ENCODE measurements at places on chromosomes 6 and 20.

- DNase-seq: no peak
Measured at GRCh38 chr6:15626878-15627674, 35.8 kb downstream of the DTNBP1 start.

GRCh38 chr20:61718361-61719005 lies 347.2 kb downstream of the TAF4 start:
- DNase-seq: no peak

- DNase-seq: no peak
Measured at GRCh38 chr20:40781327-40782042, 92.4 kb upstream of the MAFB start.

DNA sequence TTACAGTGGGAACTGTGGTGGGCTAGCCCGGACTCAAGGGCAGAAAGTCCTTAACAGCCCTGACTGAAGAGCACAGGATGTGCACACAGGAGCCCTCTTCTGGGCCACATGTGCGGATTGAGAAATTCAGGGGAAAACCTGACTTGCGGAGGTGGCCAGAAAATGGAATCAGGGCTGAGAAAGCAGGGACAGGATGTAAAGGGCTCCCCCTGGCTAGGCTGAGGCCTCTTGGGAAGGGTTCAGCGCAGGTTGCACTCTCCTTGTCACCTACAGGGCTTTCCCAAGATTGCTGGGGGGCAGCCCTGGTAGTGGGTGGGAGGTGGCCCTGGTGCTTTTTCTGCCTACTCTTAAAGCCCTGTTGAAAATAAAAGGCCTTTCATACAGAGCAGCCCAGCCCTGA lies 251.2 kb downstream of the SLC24A3 start:
- no peak for DNase-seq

DNA sequence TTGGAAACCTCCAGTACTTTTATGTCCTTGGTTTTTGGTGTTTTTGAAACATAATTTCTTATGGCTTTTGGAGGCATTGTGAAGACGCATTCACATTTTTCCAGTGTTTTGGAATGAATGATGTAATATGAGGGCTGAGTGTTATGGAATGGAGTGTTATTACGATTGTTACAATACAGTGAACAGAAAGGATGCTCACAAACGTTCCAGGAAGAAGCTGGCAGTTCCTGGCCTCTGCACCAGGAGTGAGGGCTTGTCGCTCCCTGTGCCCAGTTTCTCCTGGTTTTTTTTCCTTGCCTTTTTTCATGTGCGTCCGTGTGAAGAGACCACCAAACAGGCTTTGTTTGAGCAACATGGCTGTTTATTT lies 20.3 kb downstream of the GMPR start:
- no peak for DNase-seq

DNA sequence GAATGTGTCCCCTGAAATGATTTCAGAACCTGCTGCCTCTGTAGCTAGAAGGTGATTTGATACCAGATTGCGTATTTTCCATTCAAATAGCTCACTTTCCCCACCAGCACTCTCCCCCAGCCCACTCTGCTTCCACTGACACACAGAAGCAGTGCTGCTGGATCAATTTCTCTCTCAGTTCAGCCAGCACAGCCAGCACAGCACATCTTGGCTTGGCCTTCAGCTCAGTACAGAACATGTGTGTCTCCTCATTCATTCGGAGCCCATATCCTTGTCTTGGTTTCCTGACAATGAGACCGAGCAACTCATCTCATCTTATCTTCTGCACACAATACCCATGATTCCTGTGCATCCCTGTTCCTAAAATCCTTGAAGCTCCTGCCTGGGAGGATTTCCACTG lies 33.8 kb upstream of the CD83 start:
- no peak for DNase-seq

- DNase-seq: peak; percentile 5
Measured at GRCh38 chr6:70310063-70310694, 7.3 kb upstream of the COL9A1 start.

- DNase-seq: no peak
Measured at GRCh38 chr20:50304923-50305635, 114.4 kb downstream of the CEBPB start.

- no peak for DNase-seq
Measured at GRCh38 chr6:13177664-13178063, 150.7 kb downstream of the TBC1D7 start.

DNA sequence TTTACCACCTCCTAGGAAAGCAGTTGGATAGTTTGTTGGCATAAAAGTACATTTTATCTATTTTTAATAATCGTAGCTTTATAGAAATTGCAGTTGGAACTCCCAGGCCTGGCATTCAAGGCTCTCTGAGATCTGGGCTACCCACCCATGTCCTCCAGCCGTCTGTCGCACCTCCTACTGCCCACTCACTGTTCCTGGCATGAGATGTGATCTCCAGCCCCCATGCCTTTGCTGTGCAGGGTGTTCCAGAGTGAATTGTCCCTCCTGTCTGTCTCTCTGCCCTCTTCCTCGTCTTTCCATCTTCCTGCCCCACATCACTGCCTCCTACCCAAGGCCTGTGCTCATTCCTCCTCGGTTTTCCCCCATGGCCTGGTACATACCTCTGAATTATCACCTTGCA lies 50.7 kb downstream of the PTPN1 start:
- no peak for DNase-seq

- no peak for DNase-seq
Measured at GRCh38 chr6:15249371-15250019, 3.6 kb downstream of the JARID2 start.

DNA sequence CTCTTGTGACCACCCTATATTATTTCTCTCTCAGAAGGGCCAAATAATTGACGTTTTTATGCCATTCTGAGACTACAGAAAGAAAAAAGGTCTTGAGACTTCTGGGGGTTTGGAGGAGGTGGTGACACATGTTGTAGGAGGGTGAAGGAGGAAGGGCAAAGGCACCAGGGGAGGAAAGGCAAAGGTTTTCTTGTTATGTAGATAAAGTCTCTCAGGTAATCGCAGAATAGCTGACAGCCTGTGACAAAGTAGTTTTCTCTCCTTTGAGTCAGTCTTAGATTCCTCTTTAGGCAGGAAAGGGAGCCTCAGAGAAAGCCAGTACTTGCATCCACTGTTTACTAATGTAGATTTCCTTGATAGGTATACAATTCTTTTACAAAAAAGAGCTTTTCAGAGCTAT lies 23.6 kb downstream of the OR2B2 start:
- no peak for DNase-seq

DNA sequence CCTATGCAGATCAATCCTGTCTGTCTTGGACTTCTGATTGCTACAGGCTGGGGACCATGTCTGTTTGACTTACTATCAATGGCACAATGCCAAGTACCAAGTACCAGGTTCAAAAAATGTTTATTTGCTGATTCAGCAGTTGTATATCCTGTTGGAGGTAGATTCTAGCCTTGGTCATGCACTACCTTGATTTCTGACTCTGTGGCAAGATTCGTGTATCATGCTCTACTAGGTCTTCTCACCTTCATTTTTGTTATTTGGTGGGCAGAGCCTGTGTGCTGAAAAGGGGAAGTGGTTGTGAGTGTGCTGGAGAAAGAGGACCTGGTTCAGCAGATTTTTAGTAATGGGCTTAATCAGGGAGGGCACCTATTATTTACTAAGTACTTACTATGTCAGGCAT lies 192.4 kb upstream of the MYLIP start:
- DNase-seq: peak; percentile 49

DNA sequence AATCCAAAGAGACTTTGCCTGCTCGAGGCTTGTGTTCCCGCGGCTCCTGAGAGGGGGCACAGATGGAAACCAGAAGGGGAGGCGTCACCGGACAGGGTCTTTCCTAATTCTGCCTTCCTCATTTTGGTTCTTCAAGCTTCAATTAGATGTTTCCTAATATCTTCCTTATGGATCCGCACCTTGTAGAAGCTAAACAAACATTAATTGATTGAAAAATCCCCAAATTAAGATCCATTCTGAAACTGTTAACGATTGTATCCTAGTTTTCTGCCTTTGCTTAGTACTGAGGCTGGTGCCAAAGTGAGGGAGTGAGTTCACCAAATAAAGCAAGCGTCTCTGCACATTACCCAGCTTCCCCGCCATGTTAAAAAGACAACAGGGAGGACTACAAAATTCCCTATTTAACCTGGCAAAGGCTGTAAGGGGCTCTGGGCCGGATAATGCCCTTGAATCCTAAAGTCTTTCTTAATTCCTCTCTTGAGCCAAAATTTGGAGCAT lies 123.2 kb downstream of the GPX5 start:
- no peak for DNase-seq

- no peak for DNase-seq
Measured at GRCh38 chr6:56804996-56805395, 149.9 kb upstream of the BEND6 start.

DNA sequence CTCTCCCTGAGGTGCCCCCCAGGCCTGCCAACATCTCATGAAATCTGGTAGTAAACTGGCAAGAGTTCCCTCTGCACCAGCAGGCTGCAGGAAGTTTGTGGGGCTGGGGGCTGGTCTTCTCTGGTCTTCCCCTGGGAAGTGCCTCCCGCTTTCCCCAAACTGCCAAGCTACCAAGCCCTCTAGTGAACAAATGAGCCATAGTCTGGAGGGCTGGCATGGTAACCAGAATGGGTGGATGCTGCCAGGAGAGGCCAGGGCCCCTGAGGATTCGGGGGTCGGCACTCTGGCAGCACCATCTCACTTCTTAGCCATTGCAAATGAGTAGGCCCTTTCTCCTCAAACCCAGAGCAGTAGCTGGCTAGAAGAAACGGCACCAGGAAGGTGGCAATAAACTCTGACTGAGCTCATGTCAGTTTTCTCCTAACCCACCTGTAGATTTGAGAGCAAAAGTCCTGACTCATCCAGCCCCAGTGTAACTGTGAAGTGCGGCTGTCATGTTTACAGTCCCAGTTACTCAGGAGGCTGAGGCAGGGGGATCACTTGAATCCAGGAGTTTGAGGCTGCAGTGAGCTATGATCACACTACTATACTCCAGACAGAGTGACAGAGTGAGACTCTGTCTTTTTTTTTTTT lies 35.9 kb downstream of the ZC3H12D start:
- no peak for DNase-seq

DNA sequence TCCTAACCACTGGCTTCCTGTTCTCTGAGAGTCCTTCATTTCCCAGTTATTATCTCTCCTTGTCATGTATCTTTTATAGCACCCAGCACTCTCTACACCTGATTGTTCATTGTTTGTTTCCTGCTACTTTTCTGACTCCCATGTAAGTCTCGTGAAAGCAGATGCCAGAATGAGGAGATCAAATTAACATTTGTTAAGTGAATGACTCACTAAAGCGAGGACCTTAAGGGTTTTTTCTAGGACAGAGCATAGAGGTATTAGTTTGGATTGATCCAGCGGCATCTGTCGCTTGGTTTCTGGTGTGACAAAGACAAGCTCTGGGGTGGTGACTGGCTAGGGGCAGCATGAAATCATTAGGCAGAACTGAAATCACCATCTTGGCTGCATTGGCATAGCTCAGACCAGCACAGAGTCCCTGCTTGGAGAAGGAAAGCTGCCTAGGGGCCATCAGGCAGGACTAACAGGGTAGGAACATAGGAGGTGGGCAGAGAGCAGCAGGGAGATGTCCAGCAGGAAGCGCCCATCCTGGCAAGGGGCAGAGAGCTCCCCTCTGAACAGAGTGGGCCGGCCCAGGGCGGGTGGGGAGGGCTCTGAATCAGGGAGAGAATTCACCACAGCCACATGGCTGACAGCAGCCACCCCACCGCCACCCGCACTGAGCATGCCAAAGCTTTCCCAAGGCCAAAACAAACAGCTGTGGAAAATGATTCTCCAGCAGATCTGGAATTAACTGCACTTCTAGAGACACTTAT lies 97.1 kb upstream of the CEP85L start:
- peak; percentile 74 for DNase-seq

GRCh38 chr20:50220093-50220893 lies 29.7 kb downstream of the CEBPB start:
- DNase-seq: no peak

GRCh38 chr6:115999235-115999634 lies 61.5 kb downstream of the FRK start:
- DNase-seq: no peak

GRCh38 chr20:25054096-25054820 lies 3.7 kb downstream of the ACSS1 start:
- DNase-seq: no peak

DNA sequence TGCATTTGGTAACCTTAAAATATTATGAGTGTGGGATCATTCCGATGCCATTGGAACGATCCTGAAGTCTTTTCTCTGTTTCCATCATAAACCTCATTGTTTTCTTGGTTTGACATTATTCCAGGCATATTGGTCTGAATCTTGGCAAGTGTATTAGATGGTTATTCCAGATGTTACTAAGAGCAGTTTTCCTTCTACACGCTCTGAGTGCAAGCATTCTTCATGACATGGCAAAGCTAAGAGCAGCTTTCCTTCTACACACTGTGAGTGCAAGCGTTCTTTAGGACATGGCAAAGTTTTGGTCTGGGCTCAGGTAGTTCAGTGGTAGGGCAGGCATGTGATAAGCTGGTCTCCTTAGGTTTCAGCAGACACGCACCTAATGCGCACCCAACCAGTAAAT lies 53.0 kb downstream of the SMOC2 start:
- no peak for DNase-seq

DNA sequence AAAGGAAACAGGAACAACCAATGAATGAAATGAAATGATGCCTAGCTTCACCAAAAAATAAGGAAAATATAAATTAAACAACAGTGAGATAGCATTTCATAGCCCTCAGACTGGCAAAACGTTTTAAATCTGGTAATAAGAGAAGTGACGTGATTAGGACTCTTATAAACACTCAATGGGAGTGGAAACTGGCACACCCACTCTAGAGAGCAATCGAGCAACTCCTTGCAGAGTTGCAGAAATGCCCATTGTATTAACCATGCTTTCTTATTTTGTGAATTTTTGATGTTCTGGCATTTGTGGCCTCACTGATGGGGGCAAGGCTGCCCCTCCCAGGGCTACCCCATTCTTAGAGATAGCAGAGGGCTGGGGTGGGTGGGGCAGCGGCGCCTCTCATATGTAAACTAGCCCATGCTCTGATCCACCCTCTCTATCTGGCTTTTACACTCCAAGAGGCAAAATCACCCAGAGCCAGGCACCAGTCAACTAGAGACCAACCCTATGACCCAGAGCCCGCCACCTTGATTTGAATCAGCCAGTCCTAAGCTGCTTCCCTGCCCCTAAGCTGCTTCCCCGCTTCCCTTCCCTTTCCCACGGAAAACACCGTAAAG lies 6.4 kb upstream of the PNPLA1 start:
- DNase-seq: no peak

GRCh38 chr6:56417823-56418222 lies 170.4 kb upstream of the COL21A1 start:
- DNase-seq: no peak

DNA sequence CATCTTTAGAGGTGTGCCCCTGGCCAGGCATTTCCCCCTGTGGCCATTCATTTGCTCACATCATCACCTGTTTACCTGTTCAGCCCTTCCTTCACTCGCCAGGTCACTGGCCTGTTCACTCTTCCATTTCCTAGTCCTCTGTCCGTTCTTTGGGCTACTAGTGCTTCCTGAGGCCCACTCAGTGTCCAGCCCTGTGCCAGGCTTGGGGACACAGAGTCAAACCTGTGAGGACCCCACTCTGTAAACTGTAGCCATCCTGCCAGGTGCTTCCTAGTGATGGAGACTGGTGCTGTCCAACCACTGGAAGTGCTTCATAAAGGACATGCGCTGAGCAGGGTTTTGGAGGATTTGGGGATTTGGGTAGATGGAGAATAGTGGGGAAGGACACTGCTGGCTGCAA lies 3.5 kb downstream of the DLGAP4 start:
- no peak for DNase-seq

- DNase-seq: no peak
Measured at GRCh38 chr20:5267092-5267491, 49.7 kb downstream of the PROKR2 start.

Measured in NCI-H510A treated with DMSO at 0.1 percent for 48 hours (cell line).